ENCODE measurements at places on chromosomes 13 and 19.
A peak's percentile ranks its signal among the peaks of the same experiment; 100 is the strongest.

- no peak for DNase-seq
Observed at GRCh38 chr13:45500492-45501174, 35.9 kb downstream of the COG3 start.

DNA sequence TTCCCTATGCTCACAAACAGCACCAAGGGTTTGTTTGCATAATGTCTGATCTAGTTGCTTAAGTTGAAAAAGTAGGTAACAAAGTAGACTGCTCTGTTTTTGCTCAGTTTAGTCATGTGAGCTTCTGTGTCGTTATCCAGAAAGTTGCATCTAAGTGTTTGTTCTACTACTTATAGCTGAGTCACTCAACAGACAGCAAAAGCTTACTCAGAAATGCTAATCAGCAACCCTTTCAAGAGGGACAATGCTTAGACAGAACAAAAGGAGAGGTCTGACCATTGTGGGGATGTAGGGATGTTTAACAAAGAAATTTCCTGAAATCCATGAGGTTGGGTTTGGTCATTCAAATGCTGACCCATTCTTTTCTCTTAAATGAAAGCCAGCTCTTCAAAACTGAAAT is 106.4 kb downstream of the ATP8A2 start:
- DNase-seq, result no peak

GRCh38 chr13:110263888-110264287 is 43.1 kb downstream of the COL4A1 start:
- no peak for DNase-seq

- peak; percentile 17 for DNase-seq
Observed at GRCh38 chr19:5623397-5624017, 624 bp downstream of the SAFB start.

- peak; percentile 57 for DNase-seq
Observed at GRCh38 chr19:53132141-53132991, at the start of gene ZNF415. ZNF415 (minus strand) TSS chr19:53132910; CDS start chr19:53122676, 10,234 bp downstream.

GRCh38 chr13:114229506-114229905 is 5.2 kb upstream of the CDC16 start:
- DNase-seq, result no peak

GRCh38 chr13:54511366-54511765 is 1482.8 kb downstream of the OLFM4 start:
- DNase-seq, result no peak

- DNase-seq, result no peak
Observed at GRCh38 chr19:7665076-7665475, 3.8 kb upstream of the RETN start.

DNA sequence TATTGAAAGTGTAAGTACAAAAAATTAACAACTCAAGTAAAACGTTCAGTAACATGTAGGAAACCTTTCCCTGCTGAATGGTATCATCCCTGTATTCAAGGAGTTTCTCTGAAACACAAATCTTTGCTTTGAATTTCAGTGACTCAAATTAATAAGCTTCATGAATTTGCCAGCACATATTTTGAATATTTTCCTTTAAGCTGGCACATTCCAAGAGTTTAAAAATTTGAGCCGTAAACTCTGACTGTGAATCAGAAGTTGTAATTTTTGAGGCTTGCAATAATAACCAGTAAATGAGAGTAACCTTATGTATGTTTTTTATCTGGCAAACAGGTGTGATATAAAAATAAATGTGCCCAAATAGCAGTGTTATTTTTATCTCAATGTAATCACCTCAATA is 1722.6 kb upstream of the PRR20A start:
- no peak for DNase-seq

- no peak for DNase-seq
Observed at GRCh38 chr13:53405616-53406015, 377.0 kb downstream of the OLFM4 start.

DNA sequence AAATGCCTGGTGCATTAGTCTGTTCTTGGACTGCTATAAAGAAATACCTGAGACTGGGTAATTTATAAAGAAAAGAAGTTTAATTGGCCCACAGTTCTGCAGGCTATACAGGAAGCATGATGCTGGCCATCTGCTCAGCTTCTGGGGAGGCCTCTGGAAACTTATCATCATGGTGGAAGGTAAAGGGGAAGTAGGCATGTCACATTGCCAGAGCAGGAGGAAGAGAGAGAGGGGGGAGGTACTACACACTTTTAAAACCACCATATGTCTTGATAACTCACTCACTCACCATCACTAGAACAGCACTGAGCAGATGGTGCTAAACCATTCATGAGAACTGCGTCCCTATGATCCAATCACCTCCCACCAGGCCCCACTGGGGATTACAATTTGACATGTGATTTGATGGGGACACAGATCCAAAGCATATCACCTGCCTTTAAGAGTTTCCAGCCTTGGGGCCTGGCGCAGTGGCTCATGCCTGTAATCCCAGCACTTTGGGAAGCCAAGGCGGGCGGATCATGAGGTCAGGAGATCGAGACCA is 219.0 kb downstream of the KATNAL1 start:
- no peak for DNase-seq

GRCh38 chr19:45455707-45456499 is 11.9 kb upstream of the FOSB start:
- peak; percentile 42 for DNase-seq

GRCh38 chr13:50693727-50694126 is 149.8 kb downstream of the DLEU7 start:
- no peak for DNase-seq

- DNase-seq, result no peak
Observed at GRCh38 chr19:42178791-42179674, 38.4 kb downstream of the DEDD2 start.

GRCh38 chr13:44549476-44549875 is 26.7 kb downstream of the TSC22D1 start:
- no peak for DNase-seq

DNA sequence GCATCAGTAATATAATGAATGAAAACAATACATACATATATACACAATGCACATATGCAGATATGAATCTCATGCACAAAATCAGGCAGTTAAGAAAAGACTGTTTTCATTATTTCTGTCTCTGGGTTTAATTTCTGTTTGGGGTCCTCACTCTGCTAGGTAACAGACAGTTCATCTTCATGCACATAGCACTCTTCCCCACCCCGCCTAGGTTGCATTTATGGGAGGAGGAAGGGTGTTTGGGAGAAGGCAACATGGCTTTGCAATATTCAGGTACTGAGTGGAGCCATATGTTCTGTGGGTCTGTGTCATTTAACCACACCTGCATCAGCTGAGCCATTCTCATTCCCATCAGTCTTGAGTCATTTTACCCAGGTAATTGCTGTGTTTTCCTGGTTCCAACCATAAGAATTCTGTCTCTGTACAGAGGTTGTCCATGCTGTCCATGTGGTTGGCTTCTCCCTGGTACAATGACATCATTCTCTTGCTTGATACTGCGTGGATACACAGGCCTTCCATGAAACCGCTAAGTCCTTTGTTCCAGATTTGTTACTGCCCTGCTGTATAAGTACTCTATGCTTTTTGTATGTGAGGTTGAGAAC is 45.3 kb downstream of the RFC3 start:
- no peak for DNase-seq

GRCh38 chr19:13302526-13303270 is 152.5 kb downstream of the IER2 start:
- DNase-seq, result no peak

DNA sequence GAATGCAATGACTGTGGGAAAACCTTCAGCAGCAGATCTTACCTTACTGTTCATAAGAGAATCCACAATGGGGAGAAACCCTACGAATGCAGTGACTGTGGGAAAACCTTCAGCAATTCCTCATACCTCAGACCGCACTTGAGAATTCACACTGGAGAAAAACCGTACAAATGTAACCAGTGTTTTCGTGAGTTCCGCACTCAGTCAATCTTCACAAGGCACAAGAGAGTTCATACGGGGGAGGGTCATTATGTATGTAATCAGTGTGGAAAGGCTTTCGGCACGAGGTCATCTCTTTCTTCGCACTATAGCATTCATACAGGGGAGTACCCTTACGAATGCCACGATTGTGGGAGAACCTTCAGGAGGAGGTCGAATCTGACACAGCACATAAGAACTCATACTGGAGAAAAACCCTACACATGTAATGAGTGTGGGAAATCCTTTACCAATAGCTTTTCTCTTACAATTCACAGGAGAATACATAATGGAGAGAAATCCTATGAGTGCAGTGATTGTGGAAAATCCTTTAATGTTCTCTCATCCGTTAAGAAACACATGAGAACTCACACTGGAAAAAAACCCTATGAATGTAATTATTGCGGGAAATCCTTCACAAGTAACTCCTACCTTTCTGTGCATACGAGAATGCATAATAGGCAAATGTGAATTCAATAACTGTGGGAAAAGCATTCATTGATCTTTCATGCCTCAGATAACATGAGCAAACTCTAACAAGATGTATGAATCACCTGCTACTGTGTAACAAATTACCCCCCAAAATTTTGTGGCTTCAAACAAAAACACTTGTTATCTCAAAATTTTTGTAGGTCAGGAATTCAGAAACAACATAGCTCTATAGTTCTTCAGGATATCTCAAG is 13.8 kb downstream of the ZNF557 start:
- DNase-seq, result no peak

DNA sequence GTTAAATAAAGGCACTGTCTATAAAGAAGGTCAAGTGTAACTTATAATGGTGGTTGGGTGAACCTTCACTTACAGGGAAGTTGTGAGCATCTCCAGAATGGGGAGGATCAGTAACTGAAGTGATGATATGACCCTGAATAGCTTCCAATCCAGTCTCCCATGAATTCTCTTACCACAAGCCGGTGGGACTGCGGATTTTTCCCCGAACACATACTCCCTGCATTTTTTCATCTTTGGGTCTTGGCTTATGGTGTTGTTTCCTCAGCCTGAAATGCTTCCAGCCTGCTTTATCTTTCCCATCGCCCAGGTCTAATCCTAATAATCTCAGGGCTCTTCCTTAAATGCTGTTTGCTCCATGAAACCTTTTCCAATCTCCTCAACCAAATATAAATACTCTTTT is 2.0 kb upstream of the CSNK1A1L start:
- no peak for DNase-seq

DNA sequence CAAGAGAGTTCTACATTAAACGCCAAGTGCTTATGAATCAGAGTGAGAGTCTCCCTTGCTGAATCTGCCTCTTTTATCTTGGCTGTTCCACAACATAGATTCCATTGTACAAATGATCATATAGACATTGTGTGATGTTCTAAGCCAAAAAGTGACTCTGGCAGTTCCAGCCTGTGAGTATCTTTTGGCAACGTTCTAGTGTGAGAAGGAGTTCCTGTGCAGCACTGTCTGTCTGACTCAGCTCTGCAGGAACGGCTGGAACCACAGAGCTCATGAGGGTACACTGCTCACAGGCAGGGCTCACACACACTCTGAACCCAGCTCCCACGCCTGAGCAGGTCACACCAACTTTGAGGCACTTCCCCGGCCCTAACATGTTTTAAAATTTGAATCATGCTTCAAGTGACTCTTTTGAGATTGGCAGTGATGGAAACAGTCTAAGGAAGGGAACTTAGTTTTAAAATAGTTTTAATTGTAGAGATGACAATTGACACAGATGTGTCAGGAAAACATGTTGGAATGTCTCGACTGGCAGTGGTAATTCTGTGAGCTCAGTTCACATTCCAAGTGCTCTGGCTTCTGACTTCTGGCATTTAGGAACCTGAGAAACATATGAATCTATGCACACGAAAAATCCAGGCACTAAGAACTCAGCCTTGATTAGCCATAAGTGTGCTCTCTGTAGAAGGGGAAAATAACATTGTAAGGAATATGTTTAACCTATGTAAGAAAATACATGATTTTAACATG is 272.0 kb downstream of the UQCRFS1 start:
- DNase-seq, result no peak

- no peak for DNase-seq
Observed at GRCh38 chr19:47040869-47041268, 7.6 kb downstream of the TMEM160 start.

GRCh38 chr13:106284358-106284757 is 251.1 kb downstream of the EFNB2 start:
- no peak for DNase-seq

- DNase-seq, result no peak
Observed at GRCh38 chr19:1170938-1171754, 2.9 kb downstream of the SBNO2 start.

DNA sequence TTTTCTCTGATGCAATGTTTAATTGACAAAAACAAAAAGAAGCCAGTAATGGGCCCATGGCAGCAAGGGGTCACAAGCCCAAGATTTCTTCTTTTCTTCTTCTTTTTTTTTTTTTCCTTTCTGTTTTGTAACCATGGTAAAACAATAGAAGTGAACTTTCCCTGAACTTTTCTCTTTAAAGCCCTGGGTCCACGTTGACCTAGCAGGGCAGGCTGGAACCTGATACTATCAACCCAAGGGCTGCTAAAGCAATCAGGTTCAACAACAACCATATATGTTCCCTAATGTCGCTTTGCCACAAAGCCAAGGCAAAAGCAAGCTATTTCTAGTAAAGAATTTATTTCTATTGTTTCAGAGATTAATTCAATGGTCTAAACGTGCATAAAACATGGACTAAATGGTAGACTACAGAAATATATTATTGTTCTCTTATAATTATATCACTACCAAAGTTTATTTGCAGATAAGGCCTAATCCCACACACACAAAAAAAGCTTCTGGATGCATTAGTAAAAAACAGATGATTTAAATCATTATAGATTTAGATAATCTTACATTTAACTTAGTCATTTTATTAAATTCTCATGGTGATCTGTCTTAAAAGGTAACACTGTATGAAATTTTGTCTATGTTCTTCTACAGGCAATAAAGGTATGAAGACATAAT is 153.9 kb downstream of the DACH1 start:
- no peak for DNase-seq

DNA sequence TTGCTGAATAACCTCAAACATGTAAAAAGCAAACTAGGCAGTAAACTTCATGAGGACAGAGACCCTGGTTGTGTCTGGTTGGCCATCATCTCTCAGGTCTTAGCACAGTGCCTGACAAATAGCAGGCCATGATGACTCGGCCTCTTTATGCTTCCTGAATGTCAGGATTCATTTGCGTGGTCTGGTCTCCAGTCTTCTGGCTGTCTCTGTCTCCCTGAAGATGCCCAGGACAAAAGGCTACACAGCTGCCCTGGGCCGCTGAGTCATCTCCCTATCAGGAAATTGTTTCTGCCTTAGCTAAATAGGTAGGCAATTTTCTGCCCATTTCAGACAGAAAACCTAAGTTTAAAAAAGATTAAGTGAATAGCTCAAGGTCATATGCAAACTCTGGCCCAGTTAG is 84.1 kb upstream of the FNDC3A start:
- DNase-seq, result no peak

DNA sequence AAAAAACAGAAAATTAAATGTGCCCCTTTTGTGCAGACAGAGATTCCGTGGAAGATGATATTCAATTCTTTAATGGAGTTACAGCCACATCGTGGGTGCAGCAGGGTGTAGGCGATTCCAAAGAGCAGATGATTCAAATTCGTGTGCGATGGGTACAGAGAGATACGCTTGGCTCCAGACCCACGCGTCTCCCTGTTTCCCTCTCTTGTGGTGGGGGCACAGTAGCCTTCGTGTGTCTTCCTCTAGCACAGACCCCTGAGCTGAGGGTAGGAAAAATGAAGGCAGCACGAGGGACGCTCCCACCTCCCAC is 4.8 kb downstream of the TSPAN16 start:
- DNase-seq, result no peak
